ENCODE measurements at places on chromosomes 5 and 9.

DNA sequence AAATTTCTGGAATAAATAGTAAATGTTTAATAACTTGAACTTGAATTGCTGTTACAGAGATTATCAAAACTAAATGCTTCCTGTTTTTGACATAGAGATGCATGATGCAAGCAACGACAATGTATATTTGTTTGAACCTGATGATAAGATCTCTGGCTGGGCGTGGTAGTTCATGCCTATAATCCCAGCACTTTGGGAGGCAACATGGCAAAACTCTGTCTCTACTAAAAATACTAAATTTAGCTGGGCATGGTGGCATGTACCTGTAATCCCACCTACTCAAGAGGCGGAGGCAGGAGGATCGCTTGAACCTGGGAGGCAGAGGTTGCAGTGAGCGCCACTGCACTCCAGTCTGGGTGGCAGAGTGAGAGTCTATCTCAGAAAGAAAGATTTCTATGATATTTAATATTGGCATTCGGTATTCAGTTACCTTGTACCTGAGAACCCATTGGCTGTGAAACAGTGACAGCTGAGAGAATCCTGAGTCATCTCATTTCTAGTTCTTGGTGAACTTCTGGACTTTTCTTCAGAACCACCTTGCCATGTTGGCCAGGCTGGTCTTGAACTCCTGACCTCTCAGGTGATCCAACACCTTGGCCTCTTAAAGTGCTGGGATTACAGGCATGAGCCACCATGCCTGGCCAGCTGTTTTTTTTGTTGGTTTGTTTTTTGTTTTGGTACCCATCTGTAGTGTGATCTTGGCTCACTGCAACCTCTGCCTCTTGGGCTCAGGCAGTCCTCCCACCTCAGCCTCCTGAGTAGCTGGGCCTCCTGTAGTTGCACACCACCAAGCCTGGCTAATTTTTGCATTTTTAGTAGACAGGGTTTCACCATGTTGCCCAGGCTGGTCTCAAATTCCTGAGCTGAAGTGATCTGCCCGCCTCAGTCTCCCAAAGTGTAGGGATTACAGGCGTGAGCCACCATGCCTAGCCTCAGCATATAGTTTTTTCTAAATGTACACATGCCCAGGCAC, 10.0 kb upstream of the FGF18 start:
- no peak for DNase-seq

- DNase-seq: no peak
These were observed 547.9 kb downstream of the DTWD2 start for GRCh38 chr5:118440496-118440895.

GRCh38 chr9:136835162-136835931, 6.9 kb upstream of the AJM1 start:
- no peak for DNase-seq

- DNase-seq: no peak
These were observed 9.5 kb downstream of the SPDL1 start for GRCh38 chr5:169592937-169593650.

- no peak for DNase-seq
These were observed 117.9 kb downstream of the CDC42SE2 start for GRCh38 chr5:131381777-131382176.

DNA sequence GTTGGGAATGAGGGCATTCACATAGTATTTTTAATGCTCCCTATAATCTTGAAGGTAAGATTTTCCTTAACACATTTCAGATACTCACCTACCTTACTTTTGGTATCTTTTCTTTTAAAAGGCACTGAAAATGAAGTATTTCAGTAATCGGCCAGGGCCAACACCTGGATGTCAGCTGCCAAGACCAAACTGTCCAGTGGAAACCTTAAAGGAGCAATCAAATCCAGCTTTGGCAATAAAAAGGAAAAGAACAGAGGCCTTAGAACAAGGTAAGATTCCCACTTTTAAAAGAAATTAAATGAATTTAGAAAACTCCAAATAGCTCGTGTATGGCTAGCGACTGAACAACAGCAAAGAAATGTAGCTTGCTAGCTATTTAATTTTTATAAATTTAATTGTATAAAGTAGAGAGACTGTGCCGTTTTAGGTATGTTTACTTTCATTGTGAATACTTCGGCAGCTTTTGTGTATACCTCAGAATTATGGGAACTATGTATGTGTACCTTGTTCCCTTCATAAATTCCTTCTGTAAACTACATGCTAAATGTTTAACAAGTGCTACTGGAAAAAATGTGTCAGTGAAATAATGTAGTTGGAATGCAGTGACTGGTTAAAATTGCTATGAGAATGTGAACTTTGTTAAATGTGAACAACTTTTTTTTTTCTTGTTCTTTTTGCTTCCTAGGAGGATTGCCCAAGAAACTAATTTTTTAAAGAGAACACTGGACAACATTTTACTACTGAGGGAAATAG, 41.9 kb downstream of the CDK7 start:
- DNase-seq: no peak

DNA sequence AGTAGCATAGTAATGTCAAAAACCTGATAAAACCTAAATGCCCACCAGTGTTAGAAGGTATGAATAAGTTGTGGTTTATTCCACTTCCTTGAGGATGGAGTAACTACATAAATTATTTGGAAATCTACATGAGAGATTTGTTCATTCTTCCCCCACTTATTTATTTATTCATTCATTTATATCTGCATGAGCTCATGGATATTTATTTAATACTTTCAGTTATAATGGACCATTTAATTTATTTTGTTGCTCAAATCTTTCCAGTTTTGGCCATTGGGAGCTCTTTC, 223.8 kb upstream of the S1PR3 start:
- DNase-seq: no peak

DNA sequence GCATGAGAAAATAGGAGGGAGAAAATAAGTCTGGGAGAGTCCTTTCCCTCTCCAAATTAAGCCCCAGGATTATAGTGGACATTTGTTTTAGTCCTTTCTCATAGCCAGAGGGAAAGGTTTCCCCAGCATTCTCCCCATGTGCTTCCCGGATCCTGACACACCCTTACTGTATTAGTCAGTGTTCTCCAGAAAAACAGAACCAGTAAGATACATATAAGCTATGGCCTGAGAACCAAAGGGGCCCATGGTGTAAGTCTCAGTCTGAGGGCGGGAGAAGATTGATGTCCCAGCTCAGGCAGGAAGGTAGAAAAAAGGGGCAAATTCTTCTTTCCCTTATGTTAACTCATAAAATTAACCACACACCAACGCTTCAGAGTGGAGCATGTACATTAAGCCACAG, 25.6 kb upstream of the SPATA31D4 start:
- DNase-seq: no peak

DNA sequence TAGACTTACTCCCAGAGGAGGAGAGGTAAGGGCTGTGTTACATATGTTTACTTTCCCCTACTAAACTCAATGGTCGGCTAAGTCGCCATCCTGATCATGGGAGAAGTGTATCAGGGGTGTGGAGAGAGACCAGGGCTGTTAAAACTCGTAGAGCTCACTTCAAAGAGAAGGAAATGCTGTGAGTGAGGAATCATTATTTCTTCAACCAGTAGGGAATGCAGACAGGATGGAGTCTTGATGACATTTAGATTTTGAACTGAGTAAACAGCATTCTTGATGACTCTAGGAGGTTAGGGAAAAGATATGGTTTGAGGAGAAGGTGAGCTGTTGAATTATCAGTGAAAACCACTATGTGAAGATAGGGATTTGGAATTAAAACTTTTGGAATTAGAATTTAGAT, 17.3 kb downstream of the RECK start:
- DNase-seq: no peak

GRCh38 chr9:130092910-130093309, 39.2 kb downstream of the GPR107 start:
- no peak for DNase-seq

DNA sequence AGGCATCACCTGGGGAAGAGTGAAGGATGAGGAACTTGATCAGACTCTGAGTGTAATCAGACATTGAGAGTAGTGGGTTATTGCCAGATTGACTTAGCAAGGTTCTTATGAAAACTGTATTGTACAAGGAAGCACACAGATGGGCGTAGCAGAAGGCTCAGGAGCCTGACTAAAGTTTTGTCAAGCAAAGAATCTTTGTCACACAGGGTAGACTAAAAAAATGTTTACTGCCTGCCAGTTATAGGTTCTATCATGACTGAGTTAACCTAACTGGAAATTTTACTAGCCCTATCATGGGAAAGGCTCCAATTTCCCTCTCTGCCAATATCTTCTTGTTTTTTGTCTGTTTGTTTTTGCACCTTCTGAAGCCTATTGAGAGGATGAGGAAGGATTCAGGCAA, 19.1 kb downstream of the CAMK4 start:
- no peak for DNase-seq

DNA sequence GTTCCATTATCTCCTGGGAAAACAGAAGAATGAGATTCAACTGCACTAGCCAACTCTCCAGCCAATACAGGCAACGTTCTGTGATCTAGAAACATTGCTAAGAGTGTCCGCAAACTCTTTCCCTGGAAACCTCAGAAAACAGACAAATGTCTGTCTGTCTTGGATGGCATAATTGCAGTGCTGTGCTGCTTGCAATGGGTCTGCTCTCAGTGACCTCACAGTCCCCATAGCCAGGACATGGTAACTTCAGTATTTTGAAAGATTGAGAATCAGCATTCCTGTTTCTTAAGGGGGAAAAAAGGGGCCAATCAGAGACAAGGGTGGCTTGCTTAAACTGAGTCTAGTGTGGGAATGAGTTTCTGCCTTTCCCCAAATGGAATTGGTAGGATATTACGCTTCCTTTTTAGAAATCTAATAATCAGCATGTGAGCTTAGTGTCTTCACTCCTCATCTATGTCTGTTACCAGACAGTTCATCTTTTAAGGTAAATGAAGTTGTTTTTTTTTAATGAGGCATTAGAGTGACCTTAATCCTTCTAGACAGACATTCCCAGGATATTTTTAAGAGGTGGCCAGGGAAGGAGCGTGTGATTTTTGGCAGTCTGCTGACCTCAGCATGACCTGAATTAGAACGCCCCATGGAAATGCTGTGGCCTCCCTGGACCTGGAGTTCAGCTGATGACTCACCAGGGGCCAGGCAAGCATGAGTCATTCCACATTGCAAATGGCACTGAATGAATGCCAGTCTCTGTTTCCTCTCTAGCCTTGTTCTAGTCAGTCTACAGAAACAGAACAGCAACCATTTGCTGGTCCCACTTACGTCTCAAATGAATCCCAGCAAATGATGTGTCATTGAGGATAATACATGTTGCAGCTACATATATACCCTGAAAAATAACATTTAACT, 210.2 kb upstream of the ACTBL2 start:
- no peak for DNase-seq

DNA sequence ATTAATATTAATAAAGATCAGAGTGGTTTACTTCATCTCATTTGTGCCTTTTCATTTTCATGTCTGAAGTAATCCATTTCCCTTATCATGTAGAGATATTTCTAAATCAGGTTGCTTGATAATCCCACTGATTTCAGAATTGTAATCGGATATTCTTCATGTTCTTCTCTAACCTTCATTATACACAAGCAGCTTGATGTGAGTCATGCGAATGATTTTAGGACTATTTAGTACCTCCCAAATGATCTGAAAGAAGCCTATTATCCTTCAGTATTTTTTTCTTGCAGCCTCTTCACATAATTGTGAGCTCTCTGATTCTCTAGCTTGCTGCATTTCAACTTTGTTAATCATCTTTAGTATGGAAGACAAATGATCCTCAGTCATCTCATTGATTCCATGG, 182.0 kb downstream of the GIN1 start:
- DNase-seq: no peak

DNA sequence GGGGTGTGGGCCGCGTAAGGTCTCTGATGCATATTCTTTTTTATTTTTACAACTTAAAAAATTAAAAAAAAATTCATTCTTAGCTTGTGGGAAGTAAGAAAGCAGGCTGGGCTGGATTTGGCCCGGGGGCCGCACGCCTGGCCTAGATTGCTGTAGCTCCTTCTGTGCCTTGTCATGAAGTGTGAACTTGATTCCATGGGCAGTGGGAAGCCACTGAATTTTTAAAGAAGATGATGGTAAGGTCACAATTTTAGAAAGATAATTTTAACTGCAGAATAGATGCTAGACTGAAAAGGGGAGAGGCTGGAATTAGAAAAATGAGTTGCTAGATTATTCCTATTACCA, 56.1 kb downstream of the EHMT1 start:
- no peak for DNase-seq

DNA sequence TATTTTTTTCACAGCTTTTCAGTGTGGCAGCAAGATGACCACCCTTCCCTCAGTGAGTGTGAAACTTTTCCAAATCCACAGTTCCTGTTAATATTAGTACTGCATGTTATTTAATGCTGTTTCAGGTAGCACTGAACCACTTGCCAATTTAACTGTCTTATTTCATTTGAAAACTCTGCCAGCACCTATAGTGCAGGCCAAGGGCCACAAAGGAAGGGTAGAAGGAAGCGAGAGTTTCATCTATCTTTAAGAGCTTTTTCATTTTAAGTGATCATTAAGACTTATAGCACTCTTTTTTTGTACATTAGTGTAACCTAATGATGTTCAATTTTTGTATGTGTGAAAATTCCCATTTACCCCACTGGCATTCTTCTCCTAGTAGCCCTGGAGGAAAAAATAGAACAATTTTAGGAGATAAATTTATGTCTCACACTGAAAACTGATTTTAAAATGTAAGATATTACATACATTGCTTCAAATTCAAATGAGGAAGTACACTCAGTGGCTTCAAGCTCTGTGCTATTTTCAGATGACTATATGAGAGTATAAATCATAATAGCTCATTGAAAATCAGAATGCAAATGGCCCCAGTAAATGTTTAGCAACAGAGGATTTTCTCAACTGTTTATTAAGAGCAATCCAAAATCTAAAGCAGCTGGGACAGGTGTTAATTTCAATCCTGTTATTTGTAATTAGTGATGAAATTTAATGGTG, 820.5 kb downstream of the PTPRD start:
- no peak for DNase-seq

DNA sequence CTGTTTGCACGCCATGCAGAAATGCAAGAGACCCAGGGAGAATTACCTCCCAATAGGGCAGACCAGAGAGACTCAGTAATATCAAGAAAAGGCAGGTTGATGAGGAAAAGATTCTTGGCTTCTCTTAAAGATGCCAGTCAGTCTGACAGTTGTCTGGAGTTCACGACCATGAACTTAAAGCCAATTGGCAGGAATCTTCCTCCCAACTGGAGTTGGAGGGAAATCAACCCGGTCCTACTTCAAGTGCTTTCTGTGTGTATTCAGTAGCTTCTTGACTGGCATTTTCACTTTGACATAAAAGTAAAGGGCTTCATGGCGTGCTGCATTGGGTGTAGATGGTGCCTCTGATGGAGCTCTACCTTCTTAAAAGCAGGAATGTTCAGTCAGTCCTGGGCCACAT, 144.3 kb downstream of the GOLPH3 start:
- DNase-seq: no peak

DNA sequence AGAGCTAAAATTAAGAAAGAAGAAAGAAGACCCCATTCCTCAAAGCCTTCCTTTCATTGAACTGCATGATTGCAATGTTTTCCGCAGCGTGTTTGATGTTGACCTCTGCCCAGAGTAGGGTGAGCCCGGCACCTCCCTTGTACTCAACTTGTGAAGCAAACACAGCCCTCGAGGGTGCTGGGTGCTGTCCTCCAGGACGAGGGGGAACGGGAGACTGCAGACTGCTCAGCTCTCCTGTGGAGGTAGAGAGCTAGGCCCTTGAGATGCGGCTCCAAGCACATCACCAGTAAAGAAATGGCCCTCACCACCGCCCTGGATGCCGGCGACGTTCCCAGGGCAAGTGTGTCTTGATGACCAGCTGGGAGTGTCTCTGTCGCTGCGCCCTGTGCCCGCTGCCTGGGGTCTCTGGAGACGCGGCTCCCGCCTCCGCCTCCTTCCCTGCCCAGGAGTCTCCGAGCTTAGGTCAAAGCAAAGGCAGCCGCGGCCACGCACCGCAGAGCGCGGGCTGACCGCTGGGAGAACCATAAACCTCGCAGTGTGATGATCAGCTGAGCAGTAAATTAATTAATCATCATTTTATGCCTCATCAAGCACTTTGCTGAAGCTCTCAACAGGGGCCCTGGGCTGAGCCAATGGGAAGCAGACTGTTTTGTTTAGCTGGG, 108.7 kb downstream of the IRX2 start:
- DNase-seq: no peak

All from NCI-H1105 (cell line).